Inflammatory macrophage treated with lipopolysaccharide for 4 hours (primary cell): ENCODE measurements at places on chromosomes 1 and 21.

DNA sequence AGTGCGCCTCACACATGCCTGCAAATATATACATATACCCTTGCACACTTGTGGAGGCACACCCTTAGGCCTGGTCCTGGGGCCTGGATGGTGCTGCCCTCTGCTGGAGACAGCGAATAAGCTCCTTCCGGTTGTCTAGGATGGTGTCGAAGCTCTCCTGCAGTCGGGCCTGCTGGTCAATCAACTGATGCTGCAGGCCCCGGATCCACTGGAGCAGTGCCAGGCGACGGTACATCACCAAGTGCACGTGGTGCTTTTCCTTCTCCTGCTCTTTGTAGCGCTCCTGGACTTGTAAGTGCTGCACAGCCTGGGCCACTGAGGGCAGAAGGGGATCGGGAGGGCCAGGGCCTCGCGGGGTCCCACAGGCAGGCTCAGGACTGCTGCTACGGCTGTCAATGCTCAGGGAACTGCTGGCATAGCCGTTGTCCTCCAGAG is 3.1 kb downstream of the C1orf216 start:
- peak; percentile 73 for DNase-seq

GRCh38 chr1:223771814-223772770 is 59.8 kb downstream of the CAPN2 start:
- no peak for DNase-seq

DNA sequence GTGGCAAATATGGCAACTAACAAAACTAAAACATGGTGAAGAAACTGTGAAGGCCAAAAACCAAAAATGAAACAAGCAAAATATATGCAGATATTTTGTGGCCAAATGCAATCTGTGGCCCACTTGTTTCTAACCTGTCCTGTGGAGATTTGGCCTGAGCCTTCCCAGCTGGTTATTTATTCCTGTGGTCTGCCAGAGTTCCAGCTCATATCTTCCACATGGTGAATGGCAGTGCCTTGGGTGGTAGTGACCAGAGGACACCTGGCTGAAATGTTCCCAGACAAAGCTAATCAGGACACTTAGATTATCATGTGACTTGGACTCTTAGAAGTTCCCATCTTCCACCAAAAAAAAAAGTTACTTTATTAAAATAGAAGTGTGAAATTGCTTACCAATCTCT is 39.7 kb downstream of the RNASEL start:
- no peak for DNase-seq

DNA sequence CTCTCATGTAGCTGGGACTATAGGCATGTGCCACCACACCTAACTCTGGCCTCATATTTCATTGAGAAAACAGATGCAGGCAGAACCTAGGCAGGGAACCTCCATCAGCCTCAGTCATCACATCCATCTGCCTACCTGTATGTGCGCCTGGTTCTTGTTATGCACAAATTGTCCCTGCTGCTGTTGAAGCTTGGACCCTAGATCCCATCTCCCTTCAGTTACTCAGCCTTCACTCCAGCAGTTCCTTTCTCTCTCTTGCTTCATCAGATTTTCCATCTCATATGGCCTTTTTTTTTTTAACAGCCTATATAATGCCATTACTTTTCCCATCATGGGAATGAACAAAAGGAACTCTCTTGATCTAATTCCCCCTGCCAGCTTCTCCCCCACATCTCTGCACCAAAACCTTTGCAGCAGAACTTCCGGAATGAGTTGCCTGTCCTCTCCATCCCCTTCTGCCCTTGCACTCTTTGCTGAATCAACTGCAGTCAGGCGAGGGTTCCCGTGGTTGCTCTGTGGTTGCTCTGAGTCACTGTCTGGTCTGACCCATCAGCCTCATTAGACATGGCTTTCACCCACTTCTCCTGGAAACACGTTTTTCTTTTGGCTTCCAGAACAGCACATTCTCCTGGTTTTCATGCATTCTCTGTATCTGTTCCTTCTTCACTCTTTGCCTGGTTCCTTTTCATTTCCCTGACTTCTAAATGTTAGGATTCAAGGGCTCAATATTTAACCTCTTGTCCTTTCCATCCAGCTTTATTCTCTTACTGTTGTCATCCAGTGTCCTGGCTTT is 41.5 kb downstream of the UBE4B start:
- DNase-seq: peak; percentile 92

GRCh38 chr1:24936684-24937083 is 6.6 kb upstream of the RUNX3 start:
- no peak for DNase-seq

GRCh38 chr21:41709965-41710822 is 56.7 kb downstream of the RIPK4 start:
- DNase-seq: peak; percentile 21

- DNase-seq: no peak
These were observed 30.0 kb downstream of the ZNF697 start for GRCh38 chr1:119617751-119618691.

- DNase-seq: no peak
These were observed 90.0 kb upstream of the TLR5 start for GRCh38 chr1:223233019-223233409.

GRCh38 chr1:16451841-16452528 is 11.5 kb downstream of the NECAP2 start:
- DNase-seq: peak; percentile 4

DNA sequence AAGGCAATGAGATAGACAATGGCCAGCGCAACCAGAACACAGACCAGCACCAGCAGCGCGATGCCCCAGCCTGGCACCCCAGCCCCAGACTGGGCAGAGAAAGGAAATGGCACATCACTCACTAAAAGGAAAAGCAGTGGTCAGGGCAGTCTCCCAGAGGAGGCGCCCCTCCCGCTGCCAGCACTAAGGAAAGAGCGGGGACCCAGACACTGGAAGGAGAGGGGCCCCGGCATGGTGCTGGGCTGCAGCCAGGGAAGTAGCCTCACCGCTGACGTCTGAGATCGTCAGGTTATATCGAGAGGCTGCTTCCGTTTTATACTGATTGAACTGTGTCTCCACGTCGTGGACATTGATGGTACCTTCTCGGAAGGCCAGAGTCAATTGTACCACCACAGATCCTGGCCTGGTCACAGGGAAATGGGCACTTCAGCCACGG is 13.8 kb downstream of the TRIM46 start:
- DNase-seq: no peak

- no peak for DNase-seq
These were observed 175.4 kb upstream of the GORAB start for GRCh38 chr1:170356585-170356984.

DNA sequence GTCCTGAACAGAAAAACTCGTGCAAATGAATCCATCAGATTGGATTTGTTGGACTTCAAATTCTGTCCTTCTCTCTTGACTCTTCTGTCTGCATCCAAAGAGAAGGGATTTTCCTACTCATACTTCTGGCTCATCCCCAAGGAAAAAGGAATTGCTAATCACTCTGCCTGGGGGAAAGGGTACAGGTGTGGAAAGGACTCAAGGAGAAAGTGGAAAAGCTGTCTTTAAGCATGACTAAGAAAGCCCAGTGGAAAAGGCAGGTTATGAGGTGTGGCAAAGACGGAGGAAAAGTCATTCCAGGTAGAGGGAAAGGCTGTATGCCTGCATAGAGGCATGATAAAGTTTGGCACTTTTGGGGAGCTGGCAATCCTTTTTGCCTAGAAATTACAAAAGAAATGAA is 43.4 kb downstream of the PTGS2 start:
- no peak for DNase-seq

DNA sequence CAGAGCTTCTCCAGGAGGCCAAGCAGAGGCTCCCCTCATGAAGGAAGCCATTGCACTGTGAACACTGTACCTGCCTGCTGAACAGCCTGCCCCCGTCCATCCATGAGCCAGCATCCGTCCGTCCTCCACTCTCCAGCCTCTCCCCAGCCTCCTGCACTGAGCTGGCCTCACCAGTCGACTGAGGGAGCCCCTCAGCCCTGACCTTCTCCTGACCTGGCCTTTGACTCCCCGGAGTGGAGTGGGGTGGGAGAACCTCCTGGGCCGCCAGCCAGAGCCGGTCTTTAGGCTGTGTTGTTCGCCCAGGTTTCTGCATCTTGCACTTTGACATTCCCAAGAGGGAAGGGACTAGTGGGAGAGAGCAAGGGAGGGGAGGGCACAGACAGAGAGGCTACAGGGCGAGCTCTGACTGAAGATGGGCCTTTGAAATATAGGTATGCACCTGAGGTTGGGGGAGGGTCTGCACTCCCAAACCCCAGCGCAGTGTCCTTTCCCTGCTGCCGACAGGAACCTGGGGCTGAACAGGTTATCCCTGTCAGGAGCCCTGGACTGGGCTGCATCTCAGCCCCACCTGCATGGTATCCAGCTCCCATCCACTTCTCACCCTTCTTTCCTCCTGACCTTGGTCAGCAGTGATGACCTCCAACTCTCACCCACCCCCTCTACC is 19.1 kb downstream of the CSF1 start:
- DNase-seq: no peak

- DNase-seq: no peak
These were observed 344.0 kb upstream of the USP24 start for GRCh38 chr1:55559161-55559611.

DNA sequence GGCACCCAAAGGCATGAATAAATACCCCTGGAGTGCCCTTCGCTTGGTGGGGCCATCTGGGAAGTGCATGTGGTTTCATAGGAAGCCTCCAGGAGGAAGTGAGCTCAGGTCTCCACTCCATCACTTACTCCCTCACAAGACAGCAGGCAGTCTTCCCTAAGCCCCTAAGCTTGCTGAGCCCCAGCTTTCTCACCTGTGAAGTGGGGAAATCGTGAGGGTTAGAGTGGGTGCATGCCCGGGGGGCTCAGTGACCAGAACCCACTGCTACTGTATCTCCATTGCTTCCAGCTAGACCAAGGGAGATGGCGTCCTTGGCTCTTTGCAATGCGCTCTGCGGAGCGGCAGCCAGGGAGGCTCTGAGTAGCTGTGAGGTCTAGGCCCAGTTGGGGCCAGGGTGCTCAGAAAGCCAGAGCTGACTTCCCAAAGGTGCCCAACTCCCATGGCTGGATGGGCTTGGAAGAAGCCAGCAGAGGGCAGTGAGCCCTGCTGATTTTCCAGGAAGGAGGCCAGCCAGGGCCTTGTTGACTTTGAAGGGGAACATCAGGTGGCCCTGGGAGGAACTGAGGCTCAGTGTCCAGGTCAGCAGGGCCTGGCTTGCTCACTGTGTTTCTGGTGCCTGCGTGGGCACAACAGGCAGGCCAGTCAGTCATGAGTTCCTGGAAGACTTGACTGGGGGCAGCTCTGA is 27.3 kb downstream of the CDCP2 start:
- DNase-seq: peak; percentile 31

DNA sequence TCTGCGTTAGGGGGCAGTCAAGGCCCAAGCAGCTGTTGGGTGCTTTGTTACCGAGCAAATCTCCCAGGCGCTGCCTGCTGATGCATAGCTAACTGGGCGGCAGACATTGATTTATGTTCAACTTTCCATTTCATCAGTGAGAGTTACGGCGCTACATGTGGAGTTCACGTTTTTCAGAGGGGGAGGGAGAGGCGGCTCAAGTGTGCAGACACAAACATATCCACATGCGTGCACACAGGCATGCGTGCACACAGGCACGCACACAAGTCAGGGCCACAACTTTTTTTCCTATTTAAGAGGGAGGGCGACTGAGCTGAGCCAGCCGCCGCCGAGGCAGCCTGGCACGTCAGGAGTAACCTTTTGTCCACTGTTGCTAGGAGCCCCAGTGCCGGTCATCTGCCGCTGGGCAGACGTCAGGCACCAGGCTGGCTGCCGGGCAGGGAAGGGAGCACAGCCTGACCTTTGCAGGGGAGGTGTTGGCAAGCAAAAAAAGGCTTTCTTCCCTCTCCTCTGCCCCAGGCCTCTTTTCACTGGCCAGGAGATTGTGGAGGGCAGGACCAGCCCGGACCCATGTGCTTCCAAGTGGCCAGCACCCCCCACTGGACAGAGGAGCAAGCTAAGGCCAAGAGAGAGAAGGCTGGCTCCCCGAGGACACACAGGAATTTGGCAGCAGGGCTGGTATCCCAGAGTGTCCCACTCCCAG is 73.3 kb downstream of the MRPL37 start:
- no peak for DNase-seq

DNA sequence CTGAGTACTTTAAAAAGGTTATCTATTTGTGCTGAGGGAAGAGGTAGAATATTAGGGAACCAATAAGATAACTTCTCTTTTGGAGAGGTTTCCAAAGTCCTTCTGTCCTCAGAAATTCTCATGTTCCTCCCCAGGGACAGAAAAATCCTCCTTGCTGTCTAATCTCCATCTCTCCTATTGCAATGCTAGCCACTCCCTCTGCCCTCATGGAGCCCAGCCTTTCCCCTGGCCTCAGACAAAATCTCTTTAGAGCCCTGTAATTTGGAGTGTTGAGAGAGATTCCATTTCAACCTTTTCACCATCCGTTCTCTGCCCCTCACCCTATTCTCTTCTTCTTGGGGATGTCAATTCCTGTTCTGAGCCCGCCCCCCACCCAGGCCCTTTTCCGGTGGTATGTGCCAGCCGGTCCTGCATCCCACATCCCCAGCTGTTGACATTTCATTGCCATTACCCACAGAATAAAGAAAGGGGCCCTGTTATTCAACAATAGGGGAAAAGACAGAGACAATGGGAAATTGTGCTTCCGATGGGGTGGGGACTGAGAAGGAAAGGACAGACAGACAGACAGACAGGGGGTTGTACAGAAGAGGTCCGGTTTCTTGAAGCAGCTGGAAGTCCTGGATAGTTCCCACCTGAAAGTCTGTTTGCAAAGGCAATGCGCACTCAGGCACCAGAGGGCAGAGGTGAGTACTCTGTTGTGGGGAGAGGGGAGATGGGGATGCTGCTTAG is at the start of gene HAPLN2:
TSS of gene HAPLN2 (plus strand) at position 563 of the 729 bp plus-strand sequence. CDS start 4,076 bp downstream, outside the sequence.
- DNase-seq: no peak

GRCh38 chr1:106620521-106620954 is 435.9 kb upstream of the PRMT6 start:
- no peak for DNase-seq

- no peak for DNase-seq
These were observed 15.7 kb downstream of the IER5 start for GRCh38 chr1:181104042-181104789.

GRCh38 chr1:8374812-8375211 is 56.9 kb downstream of the SLC45A1 start:
- no peak for DNase-seq

DNA sequence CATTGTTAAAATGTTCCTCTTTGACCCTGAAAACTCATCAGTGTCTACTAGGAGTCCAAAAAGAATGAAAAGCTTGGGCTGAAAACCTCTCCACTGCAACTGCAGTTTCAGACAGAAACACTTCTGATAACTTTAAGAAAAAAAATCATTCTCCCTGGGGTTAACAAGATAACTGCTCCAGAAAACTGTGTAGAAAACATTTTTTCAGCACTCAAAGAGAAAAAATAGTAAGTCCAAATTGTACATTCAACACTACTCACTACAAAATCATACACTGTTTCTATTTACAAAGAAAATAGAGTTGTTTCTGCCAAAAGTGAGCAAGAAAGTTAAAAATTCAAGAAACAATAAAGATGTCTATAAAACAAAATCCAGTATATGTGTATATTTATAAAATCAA is 157.8 kb downstream of the RERE start:
- no peak for DNase-seq
